H1 (cell line): ENCODE measurements at places on chromosomes 6 and 20.

DNA sequence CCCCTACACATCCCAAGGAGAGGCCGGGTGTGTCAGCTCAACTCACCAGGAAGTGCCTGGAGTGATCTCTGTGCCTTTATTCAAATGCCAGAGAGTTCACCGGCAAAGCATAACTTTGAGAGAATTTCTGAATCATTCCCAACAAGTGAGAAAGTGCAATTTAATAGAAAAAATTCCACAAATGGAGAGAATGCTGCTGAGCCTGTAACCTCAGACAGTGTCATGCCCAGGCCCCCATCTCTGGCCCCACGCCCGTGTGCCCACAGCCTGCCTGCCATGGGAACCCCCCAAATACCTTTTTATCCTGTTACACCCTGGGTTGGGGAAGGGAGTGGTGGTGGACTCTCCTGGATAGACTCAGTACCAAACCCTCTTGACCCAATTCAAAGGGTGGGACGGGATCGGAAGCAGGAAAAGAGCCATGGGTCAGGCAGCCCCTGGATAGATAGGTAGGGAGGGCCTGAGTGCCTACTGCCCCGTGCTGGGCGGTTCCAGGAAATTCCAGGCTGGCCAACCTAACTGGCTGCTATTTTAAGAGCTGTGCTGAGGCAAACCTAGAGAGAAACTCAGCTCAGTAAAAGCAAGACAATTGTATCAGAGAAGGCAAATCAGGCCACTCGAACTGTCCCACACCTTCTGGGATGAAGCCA lies 179.0 kb upstream of the FOXA2 start:
- no peaks in the 10 kb centered on the region for H3K36me3 ChIP-seq
- no peak for DNase-seq
- H3K27ac ChIP-seq: no peak overlapping the region
- no peak overlapping the region for H3K4me3 ChIP-seq
- no peaks in the 10 kb centered on the region for H3K27me3 ChIP-seq

GRCh38 chr6:73107016-73107415 lies 118.3 kb downstream of the KHDC1L start:
- DNase-seq: no peak
- H3K4me1 ChIP-seq: no peaks in the 10 kb centered on the region
- no peaks in the 10 kb centered on the region for H3K36me3 ChIP-seq
- no peaks in the 10 kb centered on the region for H3K27me3 ChIP-seq

DNA sequence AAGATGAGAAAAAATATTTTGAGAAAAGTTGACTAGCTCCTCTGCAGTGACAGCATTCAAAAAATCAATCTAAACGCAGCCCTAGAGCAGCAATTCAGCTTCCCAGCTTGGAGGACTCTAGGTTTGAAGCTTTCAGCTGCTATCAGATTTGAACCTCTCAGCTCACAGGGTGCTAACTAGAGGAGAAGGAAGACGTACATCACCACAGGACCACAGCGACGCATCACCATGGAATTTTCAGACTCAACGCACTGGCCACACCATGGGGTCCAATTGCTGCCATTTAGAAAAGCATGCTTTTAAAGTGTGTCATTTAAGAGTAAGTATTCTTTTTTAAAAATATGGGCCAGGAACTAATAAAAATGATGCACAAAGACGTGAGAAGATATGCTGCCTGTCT lies 45.0 kb upstream of the FUCA2 start:
- H3K36me3 ChIP-seq: no peaks in the 10 kb centered on the region
- H3K27ac ChIP-seq: no peak overlapping the region
- no peaks in the 10 kb centered on the region for H3K27me3 ChIP-seq
- no peak overlapping the region for H3K4me3 ChIP-seq
- peaks cover 2% of the 10 kb centered on the region for H3K4me1 ChIP-seq

DNA sequence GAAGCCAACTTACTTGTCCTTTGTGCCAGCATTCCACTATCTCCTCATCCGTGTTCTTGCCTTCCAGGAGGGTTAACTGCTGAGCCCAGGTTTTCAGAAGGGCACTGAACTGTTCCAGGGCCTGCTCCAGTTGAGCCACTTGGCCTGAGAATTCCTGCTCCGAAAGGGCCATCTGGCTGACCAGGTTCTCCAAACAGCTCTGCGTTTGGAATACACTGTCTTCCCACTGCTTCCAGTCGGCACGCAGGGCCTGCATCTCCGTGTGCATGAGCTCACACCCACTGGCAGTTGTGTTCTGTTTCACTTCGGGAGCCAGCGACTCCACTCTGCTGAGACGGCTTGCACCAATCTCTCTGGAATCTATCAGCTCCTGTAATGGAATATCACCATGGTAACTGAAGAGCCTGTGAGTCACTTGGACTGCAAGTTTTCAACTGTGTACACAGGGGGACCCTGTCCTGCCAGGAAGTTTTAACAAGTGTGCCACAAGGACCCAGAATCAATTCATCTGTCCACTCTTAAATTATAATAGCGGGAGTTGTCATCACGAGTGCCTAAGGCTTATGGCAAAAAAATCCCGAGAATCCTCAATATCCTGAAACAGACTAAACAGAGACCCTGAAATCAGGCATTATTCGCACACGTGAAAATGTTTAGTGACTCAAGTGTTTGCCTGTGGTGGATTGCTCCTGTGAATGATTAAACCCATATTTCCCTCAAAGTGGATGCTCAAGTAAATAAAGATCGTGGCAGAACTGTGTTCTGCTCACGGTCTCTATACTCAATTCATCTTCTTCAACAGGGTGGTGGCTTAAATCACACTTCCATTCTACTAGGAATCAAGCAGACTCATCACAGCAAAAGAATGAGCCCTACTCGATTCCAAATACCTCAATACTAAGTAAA lies 255.9 kb downstream of the SYNE1 start:
- H3K4me3 ChIP-seq: no peak overlapping the region
- no peak for DNase-seq
- no peaks in the 10 kb centered on the region for H3K36me3 ChIP-seq
- no peaks in the 10 kb centered on the region for H3K27me3 ChIP-seq

DNA sequence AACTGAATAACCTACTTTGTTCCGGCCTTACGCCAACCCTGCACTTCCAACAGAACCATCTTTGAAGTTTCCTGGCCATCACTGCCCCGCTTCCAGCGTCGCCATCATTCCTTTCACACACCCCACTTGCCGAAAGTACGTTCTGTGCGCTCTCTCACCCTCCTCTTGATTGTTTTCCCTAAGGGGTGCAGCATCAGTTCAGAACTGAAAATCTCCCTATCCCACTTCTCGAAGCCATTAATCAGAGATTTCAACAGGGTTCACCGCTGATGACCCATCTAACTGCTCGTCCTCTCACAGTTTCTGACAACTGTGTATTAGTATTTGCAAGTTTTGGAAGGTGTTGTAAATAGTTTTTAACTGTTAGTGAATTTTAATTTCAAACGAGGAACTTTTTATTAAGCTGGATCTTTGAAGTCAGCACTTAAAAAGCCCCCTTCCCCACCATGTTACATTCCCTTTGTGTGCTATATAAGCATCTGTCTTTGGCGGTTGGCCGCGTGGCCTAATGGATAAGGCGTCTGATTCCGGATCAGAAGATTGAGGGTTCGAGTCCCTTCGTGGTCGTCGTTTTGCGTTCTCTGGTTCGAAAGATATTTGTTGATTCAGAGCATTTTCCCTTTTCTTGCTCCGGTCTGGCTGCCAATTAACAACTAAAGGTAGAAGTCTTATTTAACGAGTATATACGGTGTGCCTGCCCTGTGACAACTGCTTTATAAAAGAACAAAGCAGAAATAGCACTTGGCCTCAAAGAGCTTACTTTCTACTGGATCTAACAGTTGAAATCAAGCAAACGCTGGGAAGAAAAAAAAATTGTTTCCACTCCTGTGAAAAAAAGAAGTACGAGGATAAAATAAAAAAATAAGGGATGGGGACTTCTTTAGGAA lies 42.6 kb downstream of the TRIM27 start:
- H3K27ac ChIP-seq: peak overlapping the region; percentile 40; the same call in 1 of the 2 replicates
- no peaks in the 10 kb centered on the region for H3K27me3 ChIP-seq
- peak overlapping the region; percentile 99 for H3K4me3 ChIP-seq
- H3K36me3 ChIP-seq: no peaks in the 10 kb centered on the region

DNA sequence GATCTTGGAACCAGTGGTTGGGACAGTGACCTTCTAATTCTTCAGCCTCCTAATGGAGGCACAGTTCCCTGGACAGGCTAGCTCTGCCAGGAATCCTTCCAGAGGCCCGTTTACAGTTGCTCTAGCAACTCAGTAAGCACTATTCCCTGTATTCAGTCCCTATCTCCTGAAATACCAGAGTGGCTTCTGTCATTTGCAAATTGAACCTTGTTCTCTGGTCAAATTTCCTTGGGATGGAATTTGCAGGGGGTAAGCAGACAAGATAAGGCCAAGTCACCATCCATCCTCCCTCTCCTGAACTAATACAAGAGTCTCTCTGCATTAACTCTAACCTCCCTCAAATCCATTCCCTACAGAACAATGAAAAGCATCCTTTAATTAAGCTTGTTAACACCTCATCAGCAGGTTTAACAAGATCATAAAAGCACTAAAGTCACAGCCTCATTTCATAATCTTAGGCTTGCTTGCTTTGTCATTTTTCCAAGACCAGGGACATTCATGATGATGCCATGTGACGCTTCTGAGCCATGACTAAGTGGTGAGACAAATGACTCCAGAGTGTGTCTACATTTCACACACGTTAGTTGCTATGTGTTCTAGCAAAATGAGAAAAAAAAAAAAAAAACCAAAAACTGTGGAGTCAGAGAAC lies 37.1 kb downstream of the SLC22A23 start:
- peaks cover 57% of the 10 kb centered on the region for H3K4me1 ChIP-seq
- no peak overlapping the region for H3K4me3 ChIP-seq
- H3K27ac ChIP-seq: no peak overlapping the region
- no peaks in the 10 kb centered on the region for H3K27me3 ChIP-seq

GRCh38 chr20:57361517-57361916 lies 10.5 kb downstream of the RAE1 start:
- H3K36me3 ChIP-seq: peaks cover 25% of the 10 kb centered on the region
- H3K27ac ChIP-seq: no peak overlapping the region
- no peaks in the 10 kb centered on the region for H3K4me1 ChIP-seq
- no peak overlapping the region for H3K4me3 ChIP-seq
- H3K27me3 ChIP-seq: no peaks in the 10 kb centered on the region
- DNase-seq: no peak

GRCh38 chr6:35603326-35604202 lies 85.2 kb downstream of the FKBP5 start:
- H3K27me3 ChIP-seq: no peaks in the 10 kb centered on the region
- no peak overlapping the region for H3K4me3 ChIP-seq
- H3K36me3 ChIP-seq: no peaks in the 10 kb centered on the region
- no peak overlapping the region for H3K27ac ChIP-seq
- no peak for DNase-seq
- H3K4me1 ChIP-seq: peaks cover 16% of the 10 kb centered on the region

DNA sequence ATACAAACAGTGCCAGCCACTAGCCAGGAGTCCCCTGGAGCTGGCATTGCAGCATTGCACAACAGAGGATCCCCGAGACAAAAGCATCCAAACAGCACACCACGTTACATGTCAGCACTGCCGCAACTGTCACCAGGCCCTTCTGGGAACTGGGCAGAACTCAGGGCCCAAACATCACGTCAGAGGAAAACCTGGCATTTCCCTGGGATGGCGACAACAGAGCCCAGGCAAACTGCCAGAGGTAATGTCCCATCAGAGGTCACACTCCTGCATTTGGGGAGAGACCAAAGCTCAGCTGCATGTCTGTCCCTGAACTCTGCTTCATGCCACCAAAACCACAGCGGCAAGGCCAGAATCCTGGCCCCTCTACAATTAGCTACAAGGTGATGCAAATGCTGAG lies 36.3 kb downstream of the PPP1R3G start:
- no peak for DNase-seq
- no peak overlapping the region for H3K27ac ChIP-seq
- no peaks in the 10 kb centered on the region for H3K36me3 ChIP-seq
- no peaks in the 10 kb centered on the region for H3K27me3 ChIP-seq
- H3K4me1 ChIP-seq: no peaks in the 10 kb centered on the region

GRCh38 chr6:165680975-165681374 lies 17.9 kb upstream of the PDE10A start:
- DNase-seq: no peak
- no peaks in the 10 kb centered on the region for H3K4me1 ChIP-seq
- H3K27ac ChIP-seq: no peak overlapping the region
- no peaks in the 10 kb centered on the region for H3K27me3 ChIP-seq

GRCh38 chr6:113331021-113331420 lies 526.1 kb upstream of the MARCKS start:
- H3K27me3 ChIP-seq: no peaks in the 10 kb centered on the region
- H3K36me3 ChIP-seq: no peaks in the 10 kb centered on the region
- H3K4me3 ChIP-seq: no peak overlapping the region
- no peaks in the 10 kb centered on the region for H3K4me1 ChIP-seq
- H3K27ac ChIP-seq: no peak overlapping the region
- no peak for DNase-seq

DNA sequence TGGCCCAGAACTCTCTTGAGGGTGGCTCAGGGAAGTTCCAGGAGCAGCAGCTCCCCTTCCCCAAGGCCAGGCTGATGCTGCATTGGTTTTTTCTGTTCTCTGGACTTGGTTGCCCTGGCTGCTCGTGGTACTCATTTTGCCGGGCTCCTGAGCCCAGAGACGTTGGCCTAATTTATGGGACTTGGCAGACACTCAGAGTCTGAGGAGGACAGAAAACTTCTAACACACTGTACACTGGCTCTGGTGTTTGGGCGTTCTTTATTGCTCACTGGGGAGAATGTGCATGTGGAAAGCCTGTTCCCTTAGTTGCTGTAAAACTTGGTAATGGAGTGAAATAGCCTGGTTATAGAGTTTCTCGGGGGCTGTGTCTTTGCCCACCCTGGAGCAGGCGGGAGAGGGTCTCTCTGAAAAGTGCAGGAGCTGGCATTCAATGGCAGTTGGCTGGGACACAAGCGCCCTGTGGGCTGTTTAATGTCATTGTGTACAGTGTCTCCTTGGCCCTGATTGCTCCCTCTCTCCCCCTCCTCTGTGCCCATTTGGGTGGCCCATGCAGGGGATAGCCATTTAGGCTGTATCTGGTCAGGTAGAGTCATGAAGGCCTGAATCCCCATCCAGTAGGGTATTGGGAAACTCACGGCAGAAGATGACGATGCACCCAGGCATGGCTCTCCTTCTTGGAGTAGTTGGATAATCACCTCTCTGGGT lies 109.3 kb downstream of the CDC5L start:
- H3K27ac ChIP-seq: no peak overlapping the region
- no peaks in the 10 kb centered on the region for H3K27me3 ChIP-seq
- DNase-seq: peak; percentile 24
- H3K4me1 ChIP-seq: no peaks in the 10 kb centered on the region
- no peaks in the 10 kb centered on the region for H3K36me3 ChIP-seq
- H3K4me3 ChIP-seq: no peak overlapping the region

DNA sequence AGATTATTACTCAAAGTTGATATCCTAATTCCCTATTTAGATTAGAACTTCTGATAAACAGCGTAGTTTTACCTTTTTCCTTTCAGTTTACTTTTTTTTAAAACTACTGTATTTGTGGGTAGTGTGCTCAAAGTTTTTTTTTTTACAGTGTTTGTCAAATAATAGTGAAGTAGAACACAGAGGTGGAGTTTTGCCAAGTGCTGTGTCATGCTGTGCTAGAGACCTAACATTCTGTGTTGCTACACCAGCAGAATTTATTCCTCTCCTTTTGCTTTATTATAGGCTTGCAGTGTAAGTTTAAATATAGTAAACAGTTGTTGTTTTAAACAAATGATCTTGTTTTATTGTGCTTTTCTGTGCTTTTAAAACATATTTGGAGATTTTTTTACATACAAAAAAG lies 125.4 kb downstream of the HIVEP1 start:
- H3K27me3 ChIP-seq: no peaks in the 10 kb centered on the region
- peaks cover 5% of the 10 kb centered on the region; the same call in 1 of the 2 replicates for H3K36me3 ChIP-seq
- no peaks in the 10 kb centered on the region for H3K4me1 ChIP-seq

- no peaks in the 10 kb centered on the region for H3K27me3 ChIP-seq
- H3K36me3 ChIP-seq: no peaks in the 10 kb centered on the region
- no peak overlapping the region for H3K27ac ChIP-seq
- H3K4me1 ChIP-seq: no peaks in the 10 kb centered on the region
- DNase-seq: no peak
- no peak overlapping the region for H3K4me3 ChIP-seq
Measured at GRCh38 chr20:42260184-42260583, 642.0 kb upstream of the CHD6 start.
